Cerebellum (tissue), 4 donors: ENCODE measurements at places on chromosomes 2 and 18.

GRCh38 chr2:72338076-72338475 lies 190.4 kb upstream of the CYP26B1 start:
- DNase-seq, result no peak

GRCh38 chr2:17719562-17720371 lies 33.8 kb downstream of the SMC6 start:
- DNase-seq, result peak; percentile 10

- no peak for DNase-seq
These were observed 9.1 kb downstream of the TNP1 start for GRCh38 chr2:216850665-216851322.

DNA sequence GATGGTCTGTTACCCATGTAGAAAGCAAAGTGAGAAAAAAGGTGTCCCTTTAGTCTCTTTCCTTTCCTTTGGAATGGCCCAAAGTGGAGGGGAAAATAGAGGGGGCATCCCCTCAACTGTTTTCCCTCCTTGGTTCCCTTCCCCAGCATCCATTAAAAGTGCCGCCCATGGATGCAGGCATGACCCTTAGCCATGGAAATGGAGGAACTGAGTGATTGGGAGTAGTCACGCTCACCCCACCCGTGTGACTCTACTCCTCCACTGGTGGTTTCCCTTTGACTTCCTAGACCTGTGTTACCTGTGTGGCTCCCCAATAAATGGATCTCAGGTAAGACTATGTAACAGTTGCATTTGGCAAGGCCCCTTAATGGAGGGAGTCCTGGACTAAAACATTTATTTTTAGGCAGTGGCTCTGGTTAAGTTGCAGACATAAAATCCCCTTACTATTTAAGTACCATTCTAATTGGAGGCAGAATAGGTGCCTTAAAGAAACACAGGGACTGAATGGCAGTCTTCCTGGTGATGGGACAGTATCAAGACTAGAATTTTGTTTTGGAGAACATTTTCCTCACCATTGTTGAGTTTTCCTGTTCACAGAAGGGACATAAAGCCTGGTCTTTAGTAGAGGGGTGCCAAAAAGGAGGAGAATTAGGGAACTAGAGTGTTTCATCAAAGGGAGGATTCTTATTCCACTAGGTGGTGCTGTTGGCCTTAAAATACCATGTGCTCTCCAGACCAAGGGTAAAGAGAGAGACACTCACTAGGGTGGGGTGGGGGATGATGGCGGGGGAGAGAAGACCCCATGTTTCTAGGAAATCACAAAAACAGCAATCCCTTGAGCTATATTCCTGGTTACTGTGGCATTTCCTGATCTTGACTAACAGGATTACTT lies 25.7 kb upstream of the PLA2R1 start:
- no peak for DNase-seq

DNA sequence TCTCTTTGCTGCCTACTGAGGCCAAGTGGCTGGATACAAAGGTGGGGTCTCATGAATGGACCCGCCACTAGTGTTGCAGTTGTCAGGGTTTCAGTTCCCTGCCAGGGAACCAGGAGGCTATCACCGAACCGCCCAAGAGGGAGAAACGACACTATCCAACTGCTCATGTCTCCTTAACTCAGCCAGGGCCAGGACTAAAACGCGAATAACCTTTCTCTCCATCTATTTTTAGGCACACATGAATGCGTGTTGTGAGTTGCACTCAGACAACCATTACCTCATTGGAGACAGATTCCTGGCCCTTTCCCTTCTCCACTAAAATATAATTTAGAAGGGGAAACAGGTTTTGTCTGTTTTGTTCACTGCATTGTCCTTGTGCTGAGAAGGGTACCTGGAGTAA lies 559.5 kb downstream of the SOCS6 start:
- DNase-seq, result no peak

- DNase-seq, result no peak
These were observed 18.0 kb downstream of the ABCA12 start for GRCh38 chr2:215120401-215120800.

- DNase-seq, result peak; percentile 57
These were observed 311.1 kb downstream of the NRXN1 start for GRCh38 chr2:50720697-50721315.

DNA sequence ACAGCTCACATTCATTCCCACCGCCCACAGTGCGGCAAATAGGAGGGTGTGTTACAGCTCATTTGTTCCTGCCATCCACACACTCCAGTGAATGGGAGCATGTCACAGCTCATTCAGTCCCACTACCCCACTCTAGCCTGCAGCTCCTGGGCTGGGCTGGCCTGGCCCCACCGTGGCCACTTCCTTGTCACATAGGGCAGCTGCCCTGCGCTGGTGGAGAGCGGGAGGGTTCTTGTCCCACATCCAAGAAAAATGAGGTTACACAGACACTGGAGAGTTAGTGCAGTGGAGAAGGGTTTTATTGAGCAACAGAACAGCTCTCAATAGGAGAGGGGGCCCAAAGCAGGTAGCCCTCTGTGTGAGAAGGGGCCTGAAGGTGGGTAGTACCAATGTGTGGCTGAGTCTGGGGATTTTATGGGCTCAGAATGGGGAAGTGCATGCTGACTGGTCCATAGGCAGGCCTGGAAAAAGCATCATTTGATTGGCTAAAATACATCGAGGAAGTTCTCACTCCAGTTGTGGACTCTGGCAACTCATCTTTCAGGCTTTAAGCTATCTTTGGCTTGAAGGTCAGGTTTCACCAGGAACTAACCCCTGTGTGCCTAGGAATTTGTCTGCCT lies 249.7 kb downstream of the ETAA1 start:
- no peak for DNase-seq

GRCh38 chr2:189819297-189819704 lies 35.1 kb downstream of the PMS1 start:
- no peak for DNase-seq

DNA sequence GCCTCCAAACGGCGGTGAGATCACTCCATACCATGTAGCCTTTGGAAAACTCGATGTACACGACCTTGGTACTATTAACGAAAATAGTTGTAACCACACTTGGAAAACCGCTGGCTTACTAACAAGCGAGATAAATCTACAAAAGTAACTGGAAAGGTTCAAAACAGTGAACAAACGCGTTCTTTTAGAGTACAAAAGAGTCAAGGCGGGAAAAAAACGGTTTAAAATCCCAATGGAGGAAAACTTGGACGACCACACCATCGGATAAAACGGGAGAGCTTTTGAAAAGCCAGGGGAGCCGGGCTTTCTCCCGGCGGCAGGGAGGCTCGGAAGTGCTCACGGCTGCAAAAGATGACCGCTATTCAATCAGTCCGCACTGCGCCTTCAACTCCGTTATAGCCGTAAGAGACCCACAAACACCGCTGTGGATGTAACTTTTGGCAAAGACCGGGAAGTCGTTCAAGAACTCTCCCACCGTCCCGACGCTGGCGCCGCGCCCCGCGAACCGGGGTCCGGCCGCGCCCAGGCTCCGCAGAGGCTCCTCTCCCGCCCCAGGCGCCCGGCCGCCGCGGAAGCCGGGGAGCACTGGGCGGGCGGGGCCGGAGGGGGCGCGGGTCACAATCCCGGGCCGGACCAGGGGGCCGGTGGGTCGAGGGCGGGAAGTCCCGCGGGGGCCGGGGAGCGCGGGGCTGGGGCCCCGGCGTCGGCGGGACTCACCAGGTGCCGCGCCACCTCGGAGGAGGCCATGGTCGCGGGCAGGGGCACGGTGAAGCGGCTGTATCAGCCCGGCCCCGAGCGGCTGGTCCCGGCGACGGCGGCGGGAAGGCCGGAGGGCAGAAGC lies 465 bp downstream of the SEPTIN10 start:
- DNase-seq, result peak; percentile 3
